Vagina (tissue), 2 donors: ENCODE measurements at places on chromosomes 7 and 10. TPM values are rescaled to one million over a fixed set of nuclear protein-coding genes. Genes with fewer than 3 reads are reported as not detected.

DNA sequence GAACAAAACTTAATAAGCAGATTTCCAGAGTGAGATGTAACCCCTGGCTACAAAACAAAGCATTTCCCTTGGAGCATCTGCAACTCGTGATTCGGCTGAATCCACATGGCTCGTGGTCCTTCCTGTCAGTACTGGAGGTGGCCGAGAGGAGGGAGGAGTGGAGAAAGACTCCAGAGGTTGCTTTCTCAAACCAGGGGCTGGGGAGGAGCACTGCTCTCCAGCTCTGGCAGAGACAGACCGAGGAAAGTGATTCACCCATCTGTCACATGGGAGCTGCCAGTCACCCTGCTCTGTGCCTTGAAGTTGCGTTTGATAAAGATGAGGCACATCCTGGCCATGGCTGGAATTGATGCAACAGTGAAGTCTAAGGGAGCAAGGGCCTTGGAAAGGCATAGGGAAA lies 72.7 kb downstream of the COL13A1 start:
- no peak for DNase-seq

- no peak for DNase-seq
Observed at GRCh38 chr7:1969459-1970284, 263.1 kb downstream of the MAD1L1 start.

- DNase-seq: no peak
Observed at GRCh38 chr7:76217942-76218566, 16.4 kb downstream of the SRRM3 start.

GRCh38 chr7:158802535-158803366 lies 26.6 kb downstream of the ESYT2 start:
- DNase-seq: no peak

- DNase-seq: no peak
Observed at GRCh38 chr10:104104418-104104817, 17.6 kb upstream of the SFR1 start.

The HSPB1 gene
- total RNA-seq: 3,606 TPM

The ANKRD2 gene
- not detected for total RNA-seq

- DNase-seq: no peak
Observed at GRCh38 chr7:69845721-69846495, 247.6 kb downstream of the AUTS2 start.

The ATP6V0A4 gene
- total RNA-seq: 1.2 TPM

- DNase-seq: no peak
Observed at GRCh38 chr10:103649654-103650423, 156.3 kb downstream of the NEURL1 start.

DNA sequence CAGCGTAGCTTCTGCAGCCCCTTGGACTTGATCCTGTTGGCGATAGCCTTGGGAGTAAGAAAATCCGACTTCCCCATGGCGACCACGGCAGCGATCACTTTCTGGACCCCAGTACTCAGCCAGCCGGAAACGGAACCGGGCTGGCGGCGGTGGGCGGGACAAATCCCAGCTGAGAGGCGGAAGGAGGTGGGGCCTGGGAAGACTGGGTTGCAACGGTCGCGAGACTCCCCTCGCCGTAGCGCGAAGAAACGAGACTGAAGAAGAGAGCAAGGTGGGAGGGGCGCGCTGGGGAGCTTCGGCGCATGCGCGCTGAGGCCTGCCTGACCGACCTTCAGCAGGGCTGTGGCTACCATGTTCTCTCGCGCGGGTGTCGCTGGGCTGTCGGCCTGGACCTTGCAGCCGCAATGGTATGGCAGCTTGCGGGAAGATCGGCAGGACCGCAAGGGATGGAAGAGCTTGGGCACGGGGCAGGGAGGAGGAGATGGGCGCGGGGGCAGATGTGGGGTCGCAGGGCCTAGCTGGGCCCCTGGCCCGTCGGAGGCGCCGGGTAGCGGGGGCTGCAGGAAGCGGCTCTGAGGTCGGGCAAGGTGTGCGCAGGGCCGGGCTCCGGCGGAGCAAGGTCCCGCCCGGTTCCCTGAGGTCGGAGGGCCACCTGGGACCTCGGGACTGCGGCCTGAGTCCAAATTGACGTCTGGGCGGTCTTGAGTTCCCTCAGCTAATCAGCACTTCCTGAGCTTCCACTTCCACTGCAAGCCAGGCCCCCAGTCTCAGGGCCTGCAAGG lies at the start of the genes ATP5F1C and KIN:
Gene ATP5F1C, plus strand, starts transcription at position 321 of the 782 bp plus-strand sequence. Its CDS starts 31 bp downstream, at position 352.
Gene KIN, minus strand, starts transcription at position 137 of the 782 bp plus-strand sequence. Its CDS starts 60 bp downstream, at position 77.
- DNase-seq: peak; percentile 93

The CALHM3 gene
- not detected for total RNA-seq

DNA sequence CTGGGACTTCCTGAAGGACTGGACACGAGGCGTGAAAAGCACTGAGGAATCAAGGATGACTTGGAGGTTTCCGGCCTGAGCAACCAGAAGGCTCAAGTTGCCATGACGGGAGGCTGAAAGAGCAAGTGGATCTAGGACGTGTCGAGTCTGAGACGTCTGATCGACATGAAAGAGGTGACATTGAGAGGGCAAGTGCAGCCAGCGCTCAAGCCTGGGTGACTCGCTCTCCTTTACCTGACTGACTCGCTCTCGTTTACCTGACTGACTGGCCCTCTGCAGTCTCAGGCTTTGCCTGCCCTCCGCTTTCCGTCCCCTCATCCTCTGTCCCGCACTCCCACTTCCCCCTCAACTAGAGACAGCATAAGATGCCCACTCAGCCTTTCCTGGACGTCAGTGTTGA lies 202.6 kb upstream of the FRMD4A start:
- DNase-seq: no peak

- DNase-seq: no peak
Observed at GRCh38 chr7:55128693-55129394, 110.0 kb downstream of the EGFR start.

- DNase-seq: no peak
Observed at GRCh38 chr10:21184216-21184615, 287.1 kb upstream of the NEBL start.

The AHR gene
- total RNA-seq: 122 TPM

The CCAR1 gene
- total RNA-seq: 67.0 TPM

- DNase-seq: no peak
Observed at GRCh38 chr7:81925530-81925929, 155.7 kb upstream of the HGF start.

GRCh38 chr7:608954-609353 lies 89.3 kb upstream of the PDGFA start:
- no peak for DNase-seq

The NXPH1 gene
- 0.25 TPM for total RNA-seq

The MRPS33 gene
- total RNA-seq: 5.9 TPM

The SEMA3A gene
- 3.4 TPM for total RNA-seq

DNA sequence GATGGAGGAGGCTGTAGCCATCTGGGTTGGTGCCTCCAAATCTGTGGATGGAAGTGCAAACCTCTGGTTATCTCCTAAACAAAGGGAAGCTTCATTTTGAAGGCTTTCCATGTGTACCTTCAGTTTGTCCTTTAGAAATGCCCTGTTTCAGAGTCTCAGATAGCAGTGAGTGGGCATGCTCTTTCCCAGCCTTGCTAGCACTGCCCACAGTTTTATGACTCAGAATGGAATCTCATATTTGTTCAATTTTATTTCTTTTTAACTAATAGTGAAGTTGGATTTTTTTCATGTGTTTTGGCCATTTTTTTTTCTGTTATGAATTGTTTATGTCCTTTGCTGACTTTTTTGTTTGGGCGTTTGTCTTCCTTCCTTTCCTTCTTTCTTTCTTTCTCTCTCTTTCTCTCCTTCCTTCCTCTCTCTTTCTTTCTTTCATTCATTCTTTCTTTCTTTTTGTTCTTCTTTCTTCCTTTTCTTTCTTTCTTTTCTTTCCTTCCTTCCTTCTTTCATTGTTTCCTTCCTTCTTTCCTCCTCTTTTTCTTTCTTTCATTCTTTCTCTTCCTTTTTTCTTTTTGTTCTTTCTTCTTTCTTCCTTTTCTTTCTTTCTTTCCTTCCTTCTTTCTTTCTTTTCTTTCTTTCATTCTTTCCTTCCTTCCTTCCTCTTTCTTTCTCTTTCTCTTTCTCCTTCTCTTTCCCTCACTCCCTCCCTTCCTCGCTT lies 25.6 kb downstream of the PRF1 start:
- no peak for DNase-seq
